ENCODE measurements at places on chromosomes 4 and X.

GRCh38 chr4:34950926-34951325, 1293.4 kb downstream of the ARAP2 start:
- no peak for DNase-seq

- DNase-seq, result no peak
These were observed 529.4 kb upstream of the ATOH1 start for GRCh38 chr4:93299118-93299517.

GRCh38 chr4:56245547-56246232, 141.6 kb downstream of the AASDH start:
- no peak for DNase-seq

- no peak for DNase-seq
These were observed 124.6 kb upstream of the ANXA3 start for GRCh38 chr4:78426972-78427371.

GRCh38 chrX:69238114-69238886, 73.0 kb upstream of the PJA1 start:
- DNase-seq, result no peak

- DNase-seq, result no peak
These were observed 207.4 kb upstream of the JADE1 start for GRCh38 chr4:128601991-128602695.

DNA sequence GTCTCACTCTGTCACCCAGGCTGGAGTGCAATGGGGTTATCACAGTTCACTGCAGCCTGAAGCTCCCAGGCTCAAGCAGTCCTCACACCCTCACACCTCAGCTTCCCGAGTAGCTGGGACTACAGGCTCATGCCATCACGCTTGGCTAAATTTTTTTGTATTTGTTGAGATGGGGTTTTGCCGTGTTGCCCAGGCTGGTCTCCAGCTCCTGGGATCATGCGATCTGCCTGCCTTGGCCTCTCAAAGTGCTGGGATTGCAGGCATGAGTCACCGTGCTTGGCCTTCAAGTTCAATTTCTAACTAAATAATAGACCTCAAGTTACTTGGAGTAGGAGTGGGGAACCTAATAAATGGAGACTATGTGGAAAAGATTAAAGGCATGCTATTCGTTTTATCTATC, 48.9 kb downstream of the MND1 start:
- DNase-seq, result no peak

DNA sequence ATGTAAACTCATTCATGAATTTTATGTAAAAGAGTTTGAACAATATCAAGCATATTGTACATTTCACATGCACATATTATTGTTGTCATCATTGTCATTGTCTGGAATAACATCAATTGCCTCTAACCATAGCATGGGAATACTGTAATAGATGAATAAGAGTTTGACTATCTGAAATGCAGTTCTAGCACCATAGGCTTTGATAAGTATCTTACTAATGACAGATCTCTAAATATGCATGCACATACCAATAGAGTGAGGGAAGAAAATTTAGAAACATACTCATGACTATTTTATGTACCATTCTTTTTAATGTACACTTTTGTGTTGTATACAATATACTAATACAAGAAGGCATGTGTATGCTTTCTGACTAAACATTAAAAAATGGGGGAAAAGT, 161.6 kb upstream of the SPRY1 start:
- DNase-seq, result no peak

GRCh38 chr4:159178151-159178546, 75.3 kb downstream of the RAPGEF2 start:
- no peak for DNase-seq

GRCh38 chrX:38816155-38816554, 14.9 kb downstream of the MID1IP1 start:
- DNase-seq, result no peak

DNA sequence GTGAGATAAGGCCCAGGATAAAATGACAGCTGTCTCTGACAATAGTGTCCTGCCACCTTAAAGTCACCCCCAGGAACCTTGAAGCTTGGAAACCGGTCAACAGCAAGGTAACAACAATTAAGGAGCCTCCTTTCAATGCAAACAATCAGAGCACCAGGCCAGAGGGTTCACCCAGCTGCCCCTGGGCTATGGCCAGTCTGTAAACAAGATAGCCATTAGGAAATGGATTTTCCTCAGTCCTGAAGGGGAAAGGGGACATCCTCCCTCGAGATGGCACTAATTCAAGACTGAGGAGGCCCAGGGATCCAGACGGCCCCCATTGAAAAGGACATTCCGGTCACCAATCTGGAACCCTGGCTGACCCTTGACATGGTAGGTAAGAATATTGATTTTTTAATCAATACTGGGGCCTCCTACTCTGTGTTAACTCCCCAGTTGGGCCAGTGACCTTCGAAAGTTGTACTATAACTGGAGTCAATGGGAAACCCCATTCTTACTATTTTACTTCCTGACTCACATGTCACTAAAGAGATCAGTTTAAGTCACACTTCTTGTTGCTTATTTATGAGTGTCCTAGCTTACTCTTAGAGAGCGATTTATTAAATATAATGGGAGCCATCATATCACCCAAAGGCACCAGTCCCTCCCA, 61.7 kb upstream of the CT45A1 start:
- no peak for DNase-seq

- DNase-seq, result no peak
These were observed 228.4 kb upstream of the VCX start for GRCh38 chrX:7614616-7615015.

DNA sequence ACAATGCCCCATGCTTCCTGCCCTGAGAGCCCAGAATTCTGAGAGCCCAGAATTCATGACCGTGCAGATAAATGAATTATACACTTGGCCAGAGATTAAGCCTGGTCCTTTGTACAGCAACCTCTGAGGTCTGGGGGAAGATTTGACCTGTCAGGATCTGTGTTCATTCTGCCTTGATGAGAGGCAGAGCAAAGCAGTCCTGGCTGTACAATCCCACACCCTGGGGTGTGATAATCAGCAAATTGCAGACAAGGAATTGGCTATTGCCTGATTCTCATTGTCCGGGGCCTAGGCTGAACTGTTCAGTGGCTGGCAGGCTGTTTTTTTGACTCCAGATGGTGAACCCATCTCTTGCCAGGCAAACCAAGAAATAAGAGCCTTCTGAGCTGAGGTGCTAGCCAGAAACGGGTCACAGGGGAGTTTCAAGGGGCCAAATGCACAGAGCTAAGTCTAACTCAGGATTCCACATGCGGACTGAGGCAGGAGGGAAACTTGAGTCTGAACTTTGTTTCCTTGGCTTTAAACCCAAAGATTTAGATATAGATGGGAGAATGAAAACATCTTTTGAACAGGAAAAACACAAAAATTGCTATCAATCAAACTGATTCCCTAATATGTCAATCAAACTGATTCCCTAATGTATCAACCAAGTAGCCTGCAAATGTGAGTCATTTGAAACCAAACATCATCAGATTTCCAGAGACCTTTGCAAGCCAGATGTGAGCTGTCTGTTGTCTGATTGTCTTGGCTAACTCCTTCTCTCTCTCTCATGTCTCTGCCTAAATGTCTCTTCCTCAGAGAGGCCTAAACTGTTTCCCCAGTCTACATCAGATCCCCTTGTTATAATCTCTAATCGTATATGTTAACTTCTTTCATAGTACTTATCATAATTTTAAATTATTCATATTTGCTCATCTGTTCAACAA, 159.3 kb downstream of the ATG4A start:
- no peak for DNase-seq

- DNase-seq, result no peak
These were observed 597.5 kb downstream of the RPA4 start for GRCh38 chrX:97481228-97481627.

DNA sequence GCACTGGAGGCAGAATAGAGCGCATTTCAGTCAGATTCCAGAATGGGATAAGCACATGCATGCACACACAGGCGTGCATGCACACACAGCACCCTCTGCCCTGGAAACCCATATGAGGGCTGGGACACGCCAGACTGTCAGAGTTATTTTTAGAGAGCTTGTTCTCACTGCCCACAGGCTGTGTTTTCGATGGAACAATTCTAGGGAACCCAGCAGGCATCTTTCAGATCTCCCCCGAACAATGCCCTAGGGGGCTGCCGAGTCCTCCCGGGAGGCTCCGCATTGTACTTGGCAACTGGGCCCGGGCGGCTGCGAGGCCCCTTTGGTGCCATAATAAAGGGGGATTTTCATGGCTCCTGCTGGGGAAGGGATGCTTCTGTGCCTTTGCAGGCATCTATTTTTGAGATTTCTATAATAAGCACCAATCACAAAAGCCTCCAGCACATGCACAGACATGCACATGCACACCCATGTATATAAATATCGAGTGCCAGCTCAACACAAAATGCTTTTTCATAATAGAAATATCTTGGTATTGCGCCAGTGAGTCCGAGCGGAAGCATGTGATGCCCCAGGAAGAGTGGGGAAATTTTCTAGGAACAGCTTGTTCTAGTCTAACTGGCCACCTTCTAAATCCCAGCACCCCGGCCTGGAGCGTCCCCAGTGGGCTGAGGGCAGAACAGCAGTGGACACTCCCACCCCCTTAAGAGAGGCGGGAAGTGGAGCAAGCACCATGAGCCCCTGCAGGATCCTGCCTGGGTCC, 88.5 kb downstream of the PHKA2 start:
- no peak for DNase-seq

- no peak for DNase-seq
These were observed 240.6 kb downstream of the AFAP1 start for GRCh38 chr4:7699031-7699430.

GRCh38 chrX:139002319-139002718, 290.8 kb upstream of the FGF13 start:
- DNase-seq, result no peak

DNA sequence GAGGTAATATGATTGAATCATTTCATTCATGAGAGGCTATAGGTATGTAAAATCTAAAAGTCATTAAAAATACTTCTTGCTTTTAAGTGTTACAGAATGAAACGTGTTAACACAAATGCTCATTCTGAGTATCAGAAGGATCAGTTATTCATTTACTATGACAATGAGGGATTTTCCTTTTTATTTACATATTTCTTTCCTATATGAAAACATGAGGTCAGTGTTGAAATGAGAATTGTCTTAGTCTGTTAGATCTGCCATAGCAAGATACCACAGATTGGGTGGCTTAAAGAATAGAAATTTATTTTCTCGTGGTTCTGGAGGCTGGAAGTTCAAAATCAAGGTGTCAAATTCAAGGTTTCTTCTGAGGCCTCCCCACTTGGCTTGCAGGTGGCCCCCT, 181.2 kb downstream of the ARHGAP10 start:
- DNase-seq, result no peak

- no peak for DNase-seq
These were observed 18.1 kb downstream of the FGFRL1 start for GRCh38 chr4:1029529-1029928.

- DNase-seq, result no peak
These were observed 556 bp upstream of the SLC25A43 start for GRCh38 chrX:119398587-119398973.

- no peak for DNase-seq
These were observed 11.2 kb downstream of the CHST7 start for GRCh38 chrX:46584736-46585135.

DNA sequence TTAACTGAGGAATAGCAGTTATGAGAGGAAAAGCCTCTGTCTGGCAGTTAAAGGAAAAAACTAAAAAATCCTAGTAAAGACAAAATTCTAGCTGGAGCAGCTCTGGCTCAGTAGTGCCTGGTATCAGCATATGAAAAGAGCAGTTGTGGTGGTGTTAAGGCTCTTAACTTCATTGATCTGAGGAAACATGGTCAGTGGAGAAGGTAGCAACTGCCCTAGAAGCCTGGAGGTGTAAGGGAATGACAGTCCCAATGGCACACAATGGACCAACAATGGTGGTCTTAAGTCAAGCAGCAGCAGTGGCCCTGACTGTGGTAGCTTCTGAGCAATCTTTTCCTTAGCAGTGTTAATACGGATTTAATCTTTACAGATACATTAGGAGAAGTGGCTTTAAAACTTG, 189.6 kb upstream of the POF1B start:
- DNase-seq, result no peak

DNA sequence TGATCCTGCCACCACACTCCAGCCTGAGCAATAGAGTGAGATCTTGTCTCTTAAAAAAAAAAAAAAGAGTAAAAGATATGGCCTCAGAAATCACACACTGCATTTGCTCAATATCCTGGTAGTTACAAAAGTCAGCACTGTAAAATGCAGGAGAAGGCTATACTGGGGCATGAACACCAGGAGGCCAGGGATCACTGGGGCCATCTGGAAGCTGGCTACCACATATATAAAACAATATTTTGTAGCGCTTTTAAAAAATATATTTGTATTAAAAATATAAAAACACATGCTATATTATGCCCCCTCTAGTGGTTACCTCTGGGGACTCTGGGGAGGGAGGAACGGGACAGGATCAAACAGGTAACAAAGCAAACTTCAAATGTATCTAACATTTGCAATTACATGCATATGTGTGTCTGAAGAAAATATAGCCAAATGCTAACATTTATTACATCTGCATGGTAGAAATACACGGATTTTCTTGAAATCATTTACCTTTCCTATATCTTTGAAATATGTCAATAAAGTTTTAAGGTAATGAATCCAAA, 4.0 kb downstream of the C4orf46 start:
- no peak for DNase-seq

- no peak for DNase-seq
These were observed at the start of gene SLC4A4 for GRCh38 chr4:71338846-71339593. Gene SLC4A4, plus strand, starts transcription at chr4:71339020.

DNA sequence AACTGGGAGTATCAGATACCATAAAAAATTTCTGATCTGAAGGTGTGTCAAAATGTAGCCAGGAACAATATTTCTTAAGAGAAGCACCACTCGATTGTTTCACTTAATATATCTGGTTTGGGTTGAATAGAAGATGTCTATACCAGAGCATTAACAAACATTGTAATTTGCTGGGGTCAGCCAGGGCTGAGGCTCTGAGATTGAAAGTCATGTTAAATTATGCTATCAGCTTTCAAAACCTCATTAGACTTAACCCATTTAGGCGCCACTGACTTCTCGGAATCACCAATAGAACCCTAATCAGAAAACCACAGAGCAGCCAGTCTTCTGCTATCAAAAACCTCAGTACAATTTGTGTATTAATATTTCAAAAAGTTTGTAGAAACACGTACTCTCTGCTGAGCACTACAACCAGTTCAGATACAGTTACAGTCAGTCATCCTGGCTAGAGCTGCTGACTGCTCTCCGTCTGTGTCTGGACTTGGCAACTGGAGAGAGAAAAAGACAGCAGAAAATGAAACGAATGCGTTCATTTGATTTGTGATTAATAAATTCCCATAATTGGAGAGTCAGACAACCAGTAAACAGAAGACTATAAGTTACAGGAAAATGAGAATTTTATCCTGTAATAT, 848.6 kb upstream of the PABPC4L start:
- no peak for DNase-seq

GRCh38 chrX:121781991-121782390, 734.6 kb downstream of the GLUD2 start:
- no peak for DNase-seq

GRCh38 chr4:5526080-5526846, 182.1 kb downstream of the EVC2 start:
- DNase-seq, result no peak

GRCh38 chr4:133152330-133152821, 3.3 kb downstream of the PCDH10 start:
- no peak for DNase-seq

DNA sequence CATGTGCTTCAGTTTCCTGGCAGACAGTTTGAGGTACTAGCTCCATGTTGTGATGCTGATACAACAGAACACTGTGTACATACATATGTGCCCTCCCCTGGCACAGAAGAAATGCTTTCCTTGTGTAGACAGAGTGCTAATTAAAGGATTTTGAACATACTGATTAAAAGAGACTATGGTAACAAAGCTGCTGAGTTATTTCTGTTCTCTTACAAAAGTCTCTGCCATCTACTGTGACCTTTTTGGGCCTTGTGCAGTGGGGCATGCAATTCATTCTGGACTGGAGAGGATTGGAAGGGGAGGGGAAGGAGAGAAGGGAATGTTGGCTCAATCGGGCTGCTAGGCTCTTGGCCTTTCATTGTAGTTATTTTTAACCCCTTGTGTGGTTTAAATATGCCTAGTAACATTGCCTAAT, 6.0 kb downstream of the PDLIM5 start:
- no peak for DNase-seq
